ENCODE measurements at places on chromosomes 3 and 15.

- no peak for DNase-seq
Observed at GRCh38 chr3:107680698-107681097, 157.9 kb downstream of the BBX start.

DNA sequence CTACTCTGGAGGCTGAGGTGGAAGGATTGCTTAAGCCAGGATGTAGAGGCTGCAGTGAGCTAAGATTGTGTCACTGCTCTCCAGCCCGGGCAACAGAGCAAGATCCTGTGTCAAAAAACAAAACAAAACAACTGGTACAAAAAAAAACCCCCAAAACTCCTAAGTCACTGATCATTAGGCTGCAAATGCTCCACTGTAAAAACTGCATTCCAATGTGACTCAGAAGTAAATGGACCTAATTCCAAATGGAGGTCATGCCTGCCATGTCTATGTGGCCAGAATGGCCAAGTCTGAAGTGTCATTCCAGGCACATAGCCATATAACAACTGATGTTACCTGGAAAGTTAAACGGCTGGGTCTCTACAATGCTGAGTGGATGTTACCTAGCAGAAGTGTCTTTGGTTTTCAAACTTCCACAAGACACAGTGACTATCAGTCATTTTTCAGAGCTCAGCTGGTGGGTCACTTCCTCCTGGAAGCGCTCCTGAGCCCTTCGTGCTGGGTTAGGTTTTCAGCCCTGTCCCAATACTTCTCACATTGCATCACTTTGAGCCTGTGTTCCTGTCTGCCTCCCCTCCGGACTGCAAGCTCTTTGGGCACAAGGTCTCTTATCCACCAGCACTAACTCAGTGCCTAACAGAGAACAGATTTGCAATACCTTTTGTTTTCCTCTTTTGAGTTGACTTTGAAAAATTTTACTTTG lies 10.6 kb downstream of the FSTL1 start:
- DNase-seq: no peak

DNA sequence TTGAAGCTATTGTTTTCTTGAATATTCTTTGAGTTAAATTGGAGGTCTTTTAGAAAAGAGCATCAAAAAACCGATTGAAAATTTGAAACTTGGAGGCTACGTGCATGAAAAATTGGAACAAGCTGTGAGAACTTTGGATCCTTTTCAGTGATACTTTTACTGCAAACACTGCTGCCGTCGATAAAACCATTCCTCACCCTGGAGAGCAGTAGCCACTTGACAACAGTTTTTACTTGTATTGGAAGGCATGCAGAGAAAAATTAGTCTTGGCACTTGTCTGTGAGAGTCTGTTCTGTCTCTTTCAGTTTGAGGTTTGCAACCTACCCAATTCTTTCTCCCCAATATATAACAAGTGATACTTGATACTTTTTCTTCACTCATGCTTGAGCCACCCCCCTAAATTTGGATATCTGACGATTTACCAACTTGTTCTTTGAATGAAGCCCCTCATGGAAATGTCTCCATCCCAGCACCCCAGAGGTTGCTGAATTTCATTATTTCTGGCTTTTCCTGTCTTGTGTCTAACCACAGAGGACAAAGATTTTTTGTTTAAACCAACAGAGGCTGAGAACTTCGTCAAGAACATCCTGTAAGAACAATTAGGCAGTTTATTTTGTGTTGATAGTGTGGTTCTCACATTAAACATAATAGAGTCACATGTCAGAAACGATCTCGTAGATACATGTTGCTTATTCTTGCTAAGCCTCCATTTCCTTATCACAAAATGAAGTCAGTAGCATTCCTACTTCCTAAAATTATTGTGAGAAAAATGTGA lies 307.3 kb upstream of the PLSCR5 start:
- DNase-seq: no peak

- DNase-seq: peak; percentile 91
Observed at GRCh38 chr3:112560721-112561483, 860 bp downstream of the ATG3 start.

- no peak for DNase-seq
Observed at GRCh38 chr15:56351353-56351752, 13.9 kb upstream of the TEX9 start.

GRCh38 chr3:123323781-123324180 lies 122.0 kb downstream of the SEC22A start:
- no peak for DNase-seq
